ENCODE measurements at places on chromosomes 1 and 21. TPM values are rescaled to one million over a fixed set of nuclear protein-coding genes. Genes with fewer than 3 reads are reported as not detected.

DNA sequence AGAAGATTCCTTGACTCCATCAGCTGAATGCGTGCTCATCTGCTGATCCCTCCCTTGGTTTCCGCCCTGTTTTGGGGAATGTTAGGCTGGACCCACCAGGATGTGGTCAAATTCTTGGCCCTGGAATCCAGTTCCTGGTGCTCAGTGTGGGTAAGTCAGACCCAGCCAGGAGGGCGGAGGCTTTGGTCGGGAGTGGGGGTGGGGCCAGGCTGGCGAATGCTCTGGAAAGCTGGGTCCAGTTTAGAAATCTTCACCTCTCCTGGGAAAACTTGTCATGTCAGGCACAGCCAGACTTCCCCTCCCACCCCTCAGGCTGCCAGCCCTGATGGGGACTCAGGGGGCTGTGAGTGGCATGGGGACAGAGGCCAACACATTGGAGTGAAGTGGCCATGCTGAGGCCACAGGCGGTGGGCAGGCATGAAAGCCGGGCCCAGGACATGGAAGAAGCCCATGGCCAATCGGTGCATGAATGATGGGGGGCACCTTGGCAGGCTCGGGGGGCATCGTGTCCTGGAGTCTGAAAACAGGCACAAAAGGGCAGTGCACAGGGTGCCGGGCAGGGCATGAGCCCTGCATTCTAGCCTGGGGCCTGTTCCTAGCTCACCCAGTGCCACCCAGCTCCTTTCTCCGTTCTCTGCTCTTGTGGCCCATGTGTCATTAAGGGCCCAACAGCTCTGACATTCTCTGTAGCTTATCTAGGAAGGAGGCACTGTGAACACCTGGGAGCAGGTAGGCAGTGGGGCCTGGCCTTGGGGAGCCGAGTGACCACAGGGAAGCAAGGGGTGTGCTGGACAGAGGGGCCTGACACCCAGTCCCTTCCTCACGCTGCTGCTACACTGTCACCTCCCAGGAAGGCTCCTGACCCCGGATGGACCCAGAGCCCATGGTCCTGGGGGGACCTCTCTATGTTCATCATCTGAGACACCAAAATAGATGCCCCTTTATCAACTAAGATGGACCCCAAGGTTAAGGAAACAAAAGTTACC is 14.6 kb upstream of the PADI1 start:
- H3K36me3 ChIP-seq: no peaks in the 10 kb centered on the region
- no peak overlapping the region for H3K4me3 ChIP-seq
- 0 out of 3 replicates have a peak, but pooled peaks cover 4% of the 10 kb centered on the region for H3K27me3 ChIP-seq
- H3K27ac ChIP-seq: no peak overlapping the region
- no peak for DNase-seq

GRCh38 chr1:154784416-154784815 is 85.7 kb downstream of the KCNN3 start:
- DNase-seq: no peak
- no peaks in the 10 kb centered on the region for H3K36me3 ChIP-seq
- H3K4me1 ChIP-seq: peaks cover 16% of the 10 kb centered on the region
- H3K27ac ChIP-seq: no peak overlapping the region

Gene ITLN2
- total RNA-seq: not detected

Gene ZBTB8A
- 4.7 TPM for total RNA-seq

- H3K27ac ChIP-seq: no peak overlapping the region
- no peak for DNase-seq
- peaks cover 24% of the 10 kb centered on the region for H3K4me1 ChIP-seq
- H3K36me3 ChIP-seq: no peaks in the 10 kb centered on the region
- no peaks in the 10 kb centered on the region for H3K27me3 ChIP-seq
- no peak overlapping the region for H3K4me3 ChIP-seq
These were observed 122.2 kb downstream of the NFIA start for GRCh38 chr1:61204528-61204927.

GRCh38 chr1:90823686-90824085 is 106.6 kb upstream of the BARHL2 start:
- no peaks in the 10 kb centered on the region for H3K4me1 ChIP-seq

GRCh38 chr1:233081735-233082134 is 131.3 kb downstream of the NTPCR start:
- no peaks in the 10 kb centered on the region for H3K4me1 ChIP-seq
- no peaks in the 10 kb centered on the region for H3K36me3 ChIP-seq
- no peaks in the 10 kb centered on the region for H3K27me3 ChIP-seq
- DNase-seq: no peak

Gene RCSD1
- not detected for total RNA-seq

Gene C1orf94
- not detected for total RNA-seq

Gene RNF186
- not detected for total RNA-seq

Gene SELENOF
- 124 TPM for total RNA-seq

- H3K4me1 ChIP-seq: peaks cover 44% of the 10 kb centered on the region
- peak overlapping the region; percentile 97 for H3K4me3 ChIP-seq
- H3K27me3 ChIP-seq: no peaks in the 10 kb centered on the region
- H3K27ac ChIP-seq: peak overlapping the region; percentile 87
These were observed 642 bp downstream of the SLC30A7 start for GRCh38 chr1:100896481-100896982.

- H3K36me3 ChIP-seq: no peaks in the 10 kb centered on the region
- peaks cover 6% of the 10 kb centered on the region for H3K27me3 ChIP-seq
- no peak overlapping the region for H3K4me3 ChIP-seq
- no peak for DNase-seq
- H3K27ac ChIP-seq: no peak overlapping the region
- peaks cover 28% of the 10 kb centered on the region for H3K4me1 ChIP-seq
These were observed 255.7 kb upstream of the JUN start for GRCh38 chr1:59039551-59039950.

GRCh38 chr21:37986751-37987399 is 70.6 kb upstream of the KCNJ6 start:
- H3K4me3 ChIP-seq: no peak overlapping the region
- no peak overlapping the region for H3K27ac ChIP-seq
- H3K36me3 ChIP-seq: no peaks in the 10 kb centered on the region

GRCh38 chr1:53155534-53155933 is 13.1 kb upstream of the SLC1A7 start:
- H3K4me3 ChIP-seq: no peak overlapping the region
- H3K27me3 ChIP-seq: peaks cover 1% of the 10 kb centered on the region
- H3K4me1 ChIP-seq: peaks cover 72% of the 10 kb centered on the region
- no peak for DNase-seq
- H3K36me3 ChIP-seq: no peaks in the 10 kb centered on the region
- H3K27ac ChIP-seq: peak overlapping the region; percentile 41

DNA sequence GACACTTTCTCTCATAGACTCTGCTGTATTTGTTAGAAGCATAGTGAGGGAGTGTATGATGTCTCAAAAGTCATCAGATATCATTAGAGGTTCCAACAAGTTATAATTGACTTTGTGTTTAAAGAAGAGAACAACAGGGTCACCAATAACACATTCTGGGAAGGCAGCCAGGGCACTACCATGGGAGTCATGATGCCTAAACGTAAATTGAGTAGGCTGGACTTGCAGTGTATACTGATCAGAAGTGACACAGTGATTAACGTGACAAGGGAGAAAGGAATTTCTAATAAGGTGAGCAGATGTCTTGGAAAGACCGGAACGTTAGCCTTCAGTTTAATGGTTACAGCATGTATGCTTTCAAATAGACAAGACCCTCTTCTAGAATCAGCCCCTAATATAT is 973.2 kb downstream of the NCAM2 start:
- no peaks in the 10 kb centered on the region for H3K36me3 ChIP-seq
- H3K4me3 ChIP-seq: no peak overlapping the region
- H3K27me3 ChIP-seq: no peaks in the 10 kb centered on the region
- H3K27ac ChIP-seq: no peak overlapping the region

- no peaks in the 10 kb centered on the region for H3K27me3 ChIP-seq
These were observed 47.4 kb downstream of the S100B start for GRCh38 chr21:46557469-46557868.

Gene SLFNL1
- total RNA-seq: not detected

DNA sequence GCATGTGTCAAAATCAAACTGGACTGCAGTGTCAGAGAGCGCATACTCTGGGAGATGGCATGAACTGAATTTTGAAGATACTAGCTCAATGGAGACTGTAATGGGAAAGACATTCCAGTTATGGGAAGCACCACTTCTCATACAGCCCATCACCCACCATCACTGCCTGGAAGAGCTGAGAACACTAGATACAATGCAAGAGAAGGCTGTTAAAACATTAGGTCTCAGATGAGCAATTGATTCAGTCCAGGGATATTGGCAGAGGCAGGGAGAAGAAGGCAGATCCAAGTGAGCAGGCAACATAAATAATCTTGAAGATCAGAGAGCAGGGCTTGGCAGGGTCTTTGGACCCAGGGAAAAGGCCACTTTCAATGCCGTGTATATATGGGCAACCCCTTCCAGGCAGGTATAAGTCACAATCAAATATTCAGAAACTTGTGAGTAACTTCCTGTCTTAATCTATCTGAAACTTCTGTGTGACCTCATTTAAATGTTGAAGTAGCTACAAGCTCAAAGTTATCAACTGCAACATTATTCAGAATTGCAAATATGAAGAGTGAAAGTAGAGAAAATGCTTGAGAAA is 290.3 kb upstream of the SGIP1 start:
- no peak for DNase-seq
- H3K4me1 ChIP-seq: no peaks in the 10 kb centered on the region
- no peaks in the 10 kb centered on the region for H3K27me3 ChIP-seq
- no peak overlapping the region for H3K4me3 ChIP-seq
- H3K27ac ChIP-seq: no peak overlapping the region
- H3K36me3 ChIP-seq: no peaks in the 10 kb centered on the region

Gene CNR2
- not detected for total RNA-seq

Gene VCAM1
- not detected for total RNA-seq

GRCh38 chr21:39837861-39838359 is 29.3 kb upstream of the PCP4 start:
- H3K27me3 ChIP-seq: no peaks in the 10 kb centered on the region
- H3K27ac ChIP-seq: no peak overlapping the region
- no peak for DNase-seq
- no peak overlapping the region for H3K4me3 ChIP-seq
- no peaks in the 10 kb centered on the region for H3K4me1 ChIP-seq

Gene OLFML2B
- total RNA-seq: not detected

- no peak for DNase-seq
- H3K27me3 ChIP-seq: peaks cover 69% of the 10 kb centered on the region
- no peaks in the 10 kb centered on the region for H3K36me3 ChIP-seq
- H3K4me1 ChIP-seq: peaks cover 51% of the 10 kb centered on the region
These were observed 64.0 kb downstream of the SIK1 start for GRCh38 chr21:43362915-43363314.

All from HepG2 (cell line).